Transverse colon (tissue), 4 donors: ENCODE measurements at places on chromosomes 1 and 21. TPM values are rescaled to one million over a fixed set of nuclear protein-coding genes. Genes with fewer than 3 reads are reported as not detected.

Gene RAB3B
- total RNA-seq = 3.3 TPM

Gene ASCL5
- total RNA-seq = not detected

DNA sequence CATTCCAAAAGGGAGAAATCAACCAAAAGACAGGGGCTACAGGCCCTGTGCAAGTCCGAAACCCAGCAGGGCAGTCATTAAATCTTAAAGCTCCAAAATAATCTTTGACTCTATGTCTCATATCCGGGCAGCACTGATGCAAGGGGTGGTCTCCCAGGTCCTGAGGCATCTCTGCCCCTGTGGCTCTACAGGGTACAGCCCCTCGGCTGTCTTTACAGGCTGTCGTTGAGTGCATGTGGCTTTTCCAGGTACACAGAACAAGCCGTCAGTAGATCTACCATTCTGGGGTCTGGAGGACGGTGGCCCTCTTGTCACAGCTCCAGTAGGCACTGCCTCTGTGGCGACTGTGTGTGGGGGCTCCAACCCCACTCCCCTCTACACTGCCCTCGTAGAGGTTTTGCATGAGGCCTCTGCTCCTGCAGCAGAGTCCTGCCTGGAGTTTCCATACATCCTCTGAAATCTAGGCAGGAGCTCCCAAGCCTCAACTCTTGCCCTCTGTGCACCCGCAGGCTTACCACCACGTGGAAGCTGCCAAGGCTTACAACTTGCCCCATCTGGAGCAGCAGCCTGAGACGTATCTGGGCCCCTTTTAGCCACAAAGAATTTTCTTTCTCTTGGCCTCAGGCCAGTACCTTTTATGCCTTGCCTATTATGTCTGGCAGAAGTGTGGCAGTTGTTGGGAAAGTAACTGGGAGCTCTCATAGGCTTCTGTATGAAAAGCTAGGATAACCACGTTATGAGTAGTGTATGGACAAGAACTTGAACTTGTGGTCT is 52.5 kb downstream of the POU2F1 start:
- DNase-seq = no peak

GRCh38 chr1:153796786-153797659 is 21.8 kb downstream of the SLC27A3 start:
- DNase-seq = peak; percentile 90

- no peak for DNase-seq
Observed at GRCh38 chr1:117598489-117598888, 7.4 kb upstream of the TENT5C start.

DNA sequence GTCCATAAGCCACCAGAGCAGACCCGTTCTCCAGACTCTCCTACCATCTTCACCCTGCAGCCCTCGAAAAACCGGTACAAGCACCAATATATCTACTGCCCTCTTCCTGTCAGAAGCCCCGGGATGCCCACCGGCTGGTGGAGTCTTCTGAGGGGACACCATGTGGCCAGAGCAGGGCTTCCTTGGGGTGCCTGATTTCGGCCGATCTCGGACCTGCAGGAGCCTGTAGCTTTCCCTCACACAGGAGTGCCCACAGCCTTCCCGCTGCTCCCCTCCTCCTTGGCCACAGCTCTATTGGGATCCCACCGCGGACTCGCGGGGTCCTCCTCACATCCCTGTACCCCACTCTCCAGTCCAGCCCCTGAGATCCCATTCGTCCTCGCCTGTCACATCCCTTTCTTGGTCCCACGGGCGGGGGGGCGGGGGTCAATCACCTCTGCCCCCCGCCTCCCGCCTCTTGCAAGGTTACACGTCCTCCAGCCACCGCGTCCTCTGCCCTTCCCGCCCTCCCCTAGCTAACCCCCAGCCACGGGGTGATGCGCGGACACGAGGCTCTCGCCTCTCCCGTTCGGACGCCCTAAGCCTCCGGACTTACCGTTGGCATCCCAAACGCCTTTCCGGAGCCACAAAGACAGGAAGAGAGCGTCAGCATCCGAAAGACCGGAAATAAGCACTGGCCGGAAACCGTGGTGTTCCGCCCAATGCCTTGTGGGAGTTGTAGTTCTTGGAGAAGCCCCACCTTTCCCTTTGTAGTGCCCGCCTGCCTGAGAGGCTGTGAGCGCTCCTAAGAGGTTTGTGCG is at the start of gene SSR2:
Gene SSR2, minus strand, starts transcription at position 659 of the 800 bp plus-strand sequence. CDS start 784 bp downstream, outside the sequence.
- DNase-seq = peak; percentile 92
